ENCODE measurements at places on chromosomes 2 and 18. TPM values are rescaled to one million over a fixed set of nuclear protein-coding genes. Genes with fewer than 3 reads are reported as not detected.

DNA sequence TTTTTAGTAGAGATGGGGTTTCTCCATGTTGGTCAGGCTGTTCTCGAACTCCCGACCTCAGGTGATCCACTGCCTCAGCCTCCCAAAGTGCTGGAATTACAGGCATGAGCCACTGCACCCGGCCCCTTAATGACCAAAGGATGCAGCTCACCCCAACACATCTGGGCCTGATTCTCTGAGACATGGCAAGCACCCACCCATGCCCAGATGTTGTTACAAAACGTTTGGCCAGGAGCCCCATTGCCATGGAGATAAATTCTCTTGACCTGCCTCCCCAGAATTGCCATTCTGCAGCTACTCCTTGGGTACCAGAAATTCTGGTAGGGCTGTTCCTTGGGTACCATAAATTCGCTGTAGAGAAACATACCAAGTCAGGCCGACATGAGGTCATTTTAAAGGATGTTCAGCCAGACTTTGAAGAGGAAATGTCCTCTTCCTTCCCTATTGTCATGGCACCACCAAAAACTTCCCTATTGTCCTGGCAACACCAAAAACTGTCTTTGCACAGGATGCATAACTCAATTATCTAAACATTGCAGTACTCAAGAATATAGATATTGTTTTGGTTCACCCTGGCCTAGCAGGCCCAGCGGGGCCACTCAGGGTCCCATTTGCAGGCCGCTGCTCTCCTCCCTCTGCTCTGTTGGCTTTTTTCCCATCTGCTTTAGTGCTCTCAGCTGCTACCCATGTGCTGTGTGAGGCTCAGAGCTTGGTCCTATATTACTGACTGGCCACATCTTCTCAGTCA, 160.9 kb upstream of the TTC39C start:
- DNase-seq: no peak

TMEM247 gene
- not detected for total RNA-seq

TMEFF2 gene
- 1.4 TPM for total RNA-seq

OTOS gene
- total RNA-seq: not detected

WNT6 gene
- total RNA-seq: not detected

All from IMR-90 (cell line).